ENCODE measurements at places on chromosomes 6 and 20. TPM values are rescaled to one million over a fixed set of nuclear protein-coding genes. Genes with fewer than 3 reads are reported as not detected.

Gene SCAF8
- 37.3 TPM for total RNA-seq

Gene FILIP1
- not detected for total RNA-seq

Gene MYH7B
- total RNA-seq, result 0.34 TPM

Gene TMEM14A
- 17.0 TPM for total RNA-seq

- no peak for DNase-seq
Measured at GRCh38 chr20:9021699-9022098, 47.2 kb upstream of the PLCB4 start.

- no peak for DNase-seq
Measured at GRCh38 chr6:6697620-6698019, 109.1 kb downstream of the LY86 start.

DNA sequence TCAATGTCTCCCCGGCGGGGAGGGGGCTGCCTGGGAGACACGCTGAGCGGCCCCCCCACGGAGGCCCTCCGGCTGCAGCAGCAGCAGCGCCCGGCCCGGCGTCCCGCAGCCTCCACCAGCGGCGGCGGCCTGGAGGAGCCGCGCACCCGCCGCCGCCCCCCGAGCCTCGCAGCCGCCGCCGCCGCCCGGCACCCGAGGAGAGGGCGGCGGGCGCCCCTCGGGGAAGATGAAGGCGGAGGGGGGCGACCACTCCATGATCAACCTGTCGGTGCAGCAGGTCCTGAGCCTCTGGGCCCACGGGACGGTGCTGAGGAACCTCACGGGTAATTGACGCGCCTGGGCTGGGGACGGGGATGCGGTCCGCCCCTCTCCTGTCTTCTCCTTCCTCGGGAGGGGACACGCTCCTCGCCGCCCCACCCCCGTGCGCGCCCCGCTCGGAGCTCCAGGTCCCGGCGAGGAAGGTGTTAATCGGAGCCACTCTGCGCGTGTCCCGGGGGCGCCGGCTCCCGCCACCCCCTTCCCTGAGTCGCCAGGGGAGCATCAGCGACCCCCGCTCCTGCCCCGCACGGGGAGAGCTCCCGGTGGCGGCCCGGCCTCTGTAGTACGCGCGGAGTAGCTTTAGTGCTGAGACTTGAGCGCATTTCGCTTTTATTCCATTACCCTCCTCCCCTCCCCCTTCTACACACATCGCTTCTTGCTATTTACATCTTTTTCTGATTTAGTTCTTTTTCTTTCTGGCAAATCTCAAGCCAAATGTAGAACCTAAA, 686 bp downstream of the TMEM170B start:
- no peak for DNase-seq

GRCh38 chr6:105109955-105110895, 69.6 kb downstream of the POPDC3 start:
- DNase-seq, result no peak

GRCh38 chr20:59827138-59828056, 106.0 kb downstream of the SYCP2 start:
- DNase-seq, result no peak

- no peak for DNase-seq
Measured at GRCh38 chr6:147479857-147480256, 28.6 kb upstream of the SAMD5 start.

DNA sequence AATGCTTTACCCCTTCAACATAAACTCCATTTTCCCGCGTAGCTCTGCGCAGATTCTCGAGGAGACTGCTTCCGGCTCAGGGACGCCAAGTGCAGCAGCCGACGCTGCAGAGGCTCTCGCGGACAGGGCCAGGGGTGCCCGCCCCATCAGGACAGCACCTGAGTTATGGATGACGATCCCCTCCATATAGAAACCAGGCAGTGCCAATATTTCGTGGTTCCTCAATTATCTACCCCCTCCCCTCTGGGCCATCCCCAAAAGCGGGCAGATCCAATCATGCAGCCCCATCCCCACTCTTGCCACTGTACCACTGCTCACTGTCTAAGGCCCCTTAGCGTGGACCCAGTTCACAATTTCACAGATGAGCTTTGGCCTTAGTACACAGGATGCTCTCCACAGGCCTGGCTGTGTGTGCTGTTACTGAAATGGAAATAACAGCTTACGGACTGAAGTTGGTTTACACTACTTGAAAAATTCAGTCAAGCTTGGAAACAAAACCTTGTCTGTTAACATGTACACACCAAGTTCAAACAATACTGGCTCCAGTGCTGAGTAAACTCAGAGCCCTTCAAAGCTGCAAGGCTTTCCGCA, 74.5 kb downstream of the DACT2 start:
- no peak for DNase-seq

DNA sequence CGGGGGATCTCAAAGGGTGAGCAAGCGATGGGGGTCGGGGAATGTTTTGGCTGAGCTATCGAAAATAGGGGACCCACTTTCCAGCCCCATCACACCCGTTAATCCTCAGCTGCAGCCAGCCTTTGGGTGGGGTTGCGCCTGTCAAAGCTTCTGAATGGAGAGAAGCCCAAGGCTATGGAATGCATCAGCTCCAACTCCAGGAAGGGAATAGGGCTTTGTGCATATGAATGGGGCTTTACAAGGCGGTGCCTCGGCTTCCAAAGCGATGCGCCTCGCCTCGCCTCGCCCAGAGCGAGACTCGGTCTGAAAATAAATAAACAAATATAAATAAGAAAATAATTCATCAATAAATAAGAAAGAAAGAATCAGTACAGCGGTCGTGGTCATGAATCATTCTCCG, 751.4 kb upstream of the DEFB115 start:
- no peak for DNase-seq

- no peak for DNase-seq
Measured at GRCh38 chr20:29876911-29877285, 1380.6 kb upstream of the DEFB115 start.

GRCh38 chr6:79894939-79895338, 52.4 kb downstream of the ELOVL4 start:
- no peak for DNase-seq

All from activated T-helper 2 cell treated with anti-CD3 and anti-CD28 coated beads, Interferon-gamma antibody, Interleukin-2, Interleukin-4, amounts not matched to agents 10 μg/mL and 5 μg/mL and 100 μg/mL, durations not matched to agents 14 hours and 24 hours and 36 hours (primary cell).